ENCODE measurements at places on chromosomes 16 and 17.
A peak's percentile ranks its signal among the peaks of the same experiment; 100 is the strongest.

DNA sequence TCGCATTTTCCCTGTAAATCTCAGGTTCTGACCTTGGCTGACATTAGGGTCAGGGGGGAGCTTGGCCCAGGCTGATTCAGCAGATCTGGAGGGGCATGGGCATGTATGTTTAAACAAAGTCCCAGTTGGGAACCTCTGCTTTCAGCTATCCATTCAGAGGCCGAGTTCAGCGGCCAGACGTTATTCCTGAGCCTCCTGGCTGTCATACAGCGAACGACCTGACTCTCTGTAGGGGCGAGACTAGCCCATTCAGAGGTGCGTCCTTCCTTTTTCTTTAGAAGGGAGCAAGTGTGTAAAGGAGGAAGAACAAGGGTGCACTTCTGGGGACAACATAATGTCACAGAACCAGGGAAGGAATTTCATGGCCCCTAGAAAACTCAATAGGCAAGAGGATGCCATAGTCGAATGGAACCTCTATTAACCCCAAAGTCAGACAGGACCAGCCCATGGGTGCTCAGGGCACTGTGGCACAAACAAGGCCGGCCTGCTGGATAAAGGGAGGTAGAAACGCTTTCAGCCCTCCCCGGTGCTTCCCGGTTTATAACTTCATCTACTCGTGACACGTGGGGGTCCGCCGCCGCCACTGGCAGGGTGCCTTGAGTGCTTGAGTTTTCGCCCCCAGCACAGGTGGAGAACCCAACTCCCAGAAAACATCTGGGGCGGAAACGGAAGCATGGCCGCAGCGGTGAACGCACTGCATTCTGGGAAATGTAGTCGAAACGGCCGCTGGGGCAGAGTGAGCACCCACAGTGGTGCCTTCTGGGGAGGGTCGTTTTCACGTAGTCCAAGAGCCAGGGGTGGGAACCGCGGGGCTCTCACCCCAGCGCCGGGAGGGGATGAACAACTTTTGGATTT, 33.2 kb upstream of the PLCG2 start:
- DNase-seq, result peak; percentile 15

- DNase-seq, result no peak
Observed at GRCh38 chr16:2691491-2692248, 9.3 kb downstream of the KCTD5 start.

- peak; percentile 77 for DNase-seq
Observed at GRCh38 chr17:82230609-82231311, 1.9 kb downstream of the SLC16A3 start.

DNA sequence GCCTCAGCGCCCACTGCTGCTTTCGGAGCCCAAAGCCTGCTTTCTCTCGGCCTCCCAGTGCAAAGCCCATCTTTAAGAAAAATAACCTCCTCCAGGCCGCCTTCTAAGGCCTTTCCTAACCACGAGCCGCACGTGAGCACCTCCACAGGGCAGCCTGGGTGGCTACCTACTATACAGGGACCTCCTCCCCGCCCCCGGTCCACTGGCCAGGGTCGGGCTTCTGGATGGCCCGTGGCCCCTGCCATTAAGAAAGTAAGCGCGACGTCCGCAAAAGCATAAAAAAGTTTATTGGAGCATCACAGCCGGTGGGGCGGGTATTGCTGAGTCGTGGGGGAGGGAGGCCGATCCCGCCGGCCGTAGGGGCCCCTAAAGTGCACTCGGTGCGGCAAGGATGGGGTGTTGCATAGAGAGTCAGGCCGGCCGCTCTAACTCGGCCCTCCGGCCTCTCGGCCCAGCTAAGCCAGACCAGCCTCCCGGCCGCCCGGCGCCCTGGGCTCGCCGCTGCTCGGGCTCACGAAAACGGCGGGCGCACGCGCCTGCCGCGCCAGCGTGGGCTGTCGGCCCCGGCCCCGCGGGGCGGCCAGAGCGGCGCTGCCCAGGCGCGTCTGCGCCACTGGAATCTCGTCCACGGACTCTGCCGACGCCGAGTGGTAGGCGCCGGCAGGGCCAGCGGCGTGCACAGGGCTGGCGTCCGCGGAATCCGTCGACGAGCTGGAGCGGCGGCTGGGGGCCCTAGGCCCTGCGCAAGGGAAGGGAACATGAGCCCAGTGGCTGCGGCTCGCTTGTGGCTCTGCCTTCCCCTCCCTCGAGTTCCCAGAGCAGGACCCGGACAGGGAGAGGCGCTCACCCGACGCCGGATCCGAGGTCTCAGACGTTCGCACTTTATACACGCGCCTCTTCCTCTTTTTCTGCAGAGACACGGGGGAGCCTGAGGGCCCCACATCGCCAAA, 1.1 kb upstream of the TPPP3 start:
- peak; percentile 86 for DNase-seq

DNA sequence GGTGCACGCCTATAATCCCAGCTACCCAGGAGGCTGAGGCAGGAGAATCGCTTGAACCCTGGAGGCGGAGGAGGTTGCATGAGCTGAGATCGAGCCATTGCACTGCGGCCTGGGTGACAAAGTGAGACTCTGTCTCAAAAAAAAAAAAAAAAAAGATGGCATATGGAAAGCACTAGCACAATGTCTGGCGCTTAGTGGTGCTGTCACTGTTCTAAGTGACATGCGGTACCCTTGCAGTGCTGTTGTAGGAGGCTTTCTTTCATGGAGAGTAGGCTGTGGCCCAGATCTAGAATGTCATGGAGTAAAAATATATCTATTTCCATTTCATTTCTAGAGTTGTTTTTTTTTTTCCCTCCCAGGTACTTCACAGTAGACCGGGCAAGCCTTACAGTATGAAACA, 14.6 kb upstream of the METTL9 start:
- no peak for DNase-seq

GRCh38 chr17:27549251-27549893, 81.6 kb upstream of the LGALS9 start:
- no peak for DNase-seq

GRCh38 chr16:27284865-27285675, 16.5 kb upstream of the NSMCE1 start:
- DNase-seq, result no peak

- DNase-seq, result no peak
Observed at GRCh38 chr17:42049834-42050392, 488 bp downstream of the C17orf113 start.

GRCh38 chr17:43952351-43952723, 1.4 kb downstream of the PYY start:
- DNase-seq, result no peak

- DNase-seq, result no peak
Observed at GRCh38 chr17:32609884-32610650, 123.3 kb downstream of the CDK5R1 start.

DNA sequence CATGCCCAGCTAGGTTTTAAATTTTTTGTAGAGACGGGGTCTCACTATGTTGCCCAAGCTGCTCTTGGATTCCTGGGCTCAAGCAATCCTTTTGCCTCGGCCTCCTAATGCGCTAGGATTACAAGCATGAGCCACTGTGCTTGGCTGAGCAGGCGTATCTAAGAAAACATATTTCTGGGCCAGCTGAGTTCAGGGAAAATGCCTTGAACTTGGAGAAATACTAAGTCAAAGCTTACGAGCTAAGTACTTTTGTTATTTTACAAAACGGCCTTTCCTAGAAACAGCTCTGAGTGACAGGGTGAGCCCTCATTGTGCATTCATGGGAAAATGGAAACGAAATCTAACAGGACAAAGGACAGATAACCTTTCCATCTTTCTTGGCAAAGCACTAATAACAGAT, 24.7 kb downstream of the DNAI2 start:
- DNase-seq, result no peak

DNA sequence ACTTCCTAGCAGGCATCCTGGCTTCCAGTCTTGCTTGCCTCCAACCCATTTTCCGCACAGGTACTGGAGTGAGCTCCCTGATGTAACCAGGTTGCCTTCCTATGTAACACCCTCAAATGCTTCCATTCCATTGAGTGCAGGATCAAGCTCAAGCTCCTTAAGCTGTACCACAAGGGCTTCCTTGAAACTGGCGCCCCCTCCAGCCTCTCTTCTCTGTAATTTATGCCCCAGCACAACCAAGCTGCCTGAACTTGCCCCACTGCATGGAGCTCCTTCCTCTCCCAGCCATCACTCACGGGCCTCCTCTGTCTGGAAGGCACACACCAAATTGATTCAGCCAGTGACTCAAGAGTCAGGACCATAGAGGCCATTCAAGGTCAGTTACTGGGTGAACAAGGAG, 234.8 kb upstream of the RPL38 start:
- DNase-seq, result no peak
